ENCODE measurements at places on chromosomes 3 and 15. TPM values are rescaled to one million over a fixed set of nuclear protein-coding genes. Genes with fewer than 3 reads are reported as not detected.
A peak's percentile ranks its signal among the peaks of the same experiment; 100 is the strongest.

- no peak overlapping the region for H3K4me3 ChIP-seq
- peaks cover 14% of the 10 kb centered on the region for H3K4me1 ChIP-seq
- H3K27me3 ChIP-seq: peaks cover 8% of the 10 kb centered on the region
- no peak for DNase-seq
These were observed 86.6 kb downstream of the MSL2 start for GRCh38 chr3:136109499-136109898.

Gene EFHB
- not detected for total RNA-seq

Gene IGSF11
- 0.38 TPM for total RNA-seq

DNA sequence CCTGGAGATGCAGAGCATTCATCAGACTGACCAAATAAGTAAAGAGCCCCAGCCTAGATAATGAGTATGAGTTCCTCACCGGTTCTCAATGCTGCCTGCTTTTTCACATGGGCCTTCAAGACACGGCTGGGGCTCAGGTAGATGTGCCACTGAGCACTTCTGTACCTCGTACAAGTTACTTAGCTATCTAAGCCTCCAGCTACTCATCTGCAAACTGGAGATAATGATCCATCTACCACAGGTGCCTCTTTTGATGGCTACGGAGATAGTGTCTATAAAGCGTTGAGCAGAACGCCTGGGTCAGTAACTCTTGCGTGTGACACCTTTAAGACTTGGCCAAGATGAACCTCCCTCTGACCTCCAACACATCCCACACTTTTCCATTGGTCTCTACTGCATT, 56.3 kb downstream of the CCR4 start:
- H3K27me3 ChIP-seq: no peaks in the 10 kb centered on the region
- peaks cover 54% of the 10 kb centered on the region for H3K36me3 ChIP-seq
- peaks cover 46% of the 10 kb centered on the region for H3K4me1 ChIP-seq

GRCh38 chr3:20236603-20237002, 50.6 kb upstream of the SGO1 start:
- no peak overlapping the region for H3K27ac ChIP-seq
- H3K4me1 ChIP-seq: peaks cover 8% of the 10 kb centered on the region
- no peak overlapping the region for H3K4me3 ChIP-seq
- H3K36me3 ChIP-seq: peaks cover 2% of the 10 kb centered on the region
- no peak for DNase-seq

Gene ADAM10
- 150 TPM for total RNA-seq

- H3K27ac ChIP-seq: no peak overlapping the region
- H3K36me3 ChIP-seq: peaks cover 35% of the 10 kb centered on the region
- no peaks in the 10 kb centered on the region for H3K27me3 ChIP-seq
These were observed 32.1 kb downstream of the MESD start for GRCh38 chr15:80957556-80957955.

- no peaks in the 10 kb centered on the region for H3K27me3 ChIP-seq
- H3K4me1 ChIP-seq: peaks cover 81% of the 10 kb centered on the region
- peak; percentile 87 for DNase-seq
- peaks cover 19% of the 10 kb centered on the region for H3K36me3 ChIP-seq
- H3K27ac ChIP-seq: peak overlapping the region; percentile 97
- H3K4me3 ChIP-seq: peak overlapping the region; percentile 96
These were observed 1.6 kb downstream of the RFTN1 start for GRCh38 chr3:16511681-16512434.

DNA sequence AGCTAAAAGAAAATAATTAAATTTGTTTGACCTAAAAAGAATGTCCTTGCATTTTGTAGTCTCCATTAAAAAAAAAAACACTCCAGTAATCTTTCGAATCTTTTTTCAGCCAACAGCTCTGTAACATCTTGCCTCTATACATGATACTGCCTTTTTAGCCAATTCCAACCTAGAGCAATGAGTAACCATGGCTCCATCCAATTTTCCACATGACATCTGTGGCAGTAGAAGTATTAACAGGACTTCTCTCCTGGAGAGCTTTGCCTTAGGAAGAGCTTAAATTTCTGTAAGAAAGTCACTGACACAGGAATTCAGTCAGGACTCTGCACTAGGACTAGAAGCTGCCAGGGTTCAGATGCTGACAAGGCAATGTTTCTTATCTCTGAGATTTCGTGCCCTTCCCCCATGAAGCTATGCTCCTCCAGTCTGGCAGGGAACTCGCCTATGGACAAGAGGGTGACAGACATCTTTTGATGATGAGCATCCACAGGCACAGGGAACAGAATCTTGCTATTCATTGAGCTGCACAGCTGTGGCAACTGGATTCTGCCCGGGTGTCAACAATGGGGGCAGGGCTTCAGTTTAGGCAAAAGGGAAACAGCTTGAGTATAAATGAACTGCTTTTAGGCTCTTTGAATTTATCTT, 81.8 kb downstream of the ALCAM start:
- H3K4me1 ChIP-seq: no peaks in the 10 kb centered on the region
- H3K36me3 ChIP-seq: no peaks in the 10 kb centered on the region
- H3K27me3 ChIP-seq: no peaks in the 10 kb centered on the region
- no peak overlapping the region for H3K27ac ChIP-seq
- H3K4me3 ChIP-seq: no peak overlapping the region
- no peak for DNase-seq

GRCh38 chr3:171809861-171810628, at the start of gene PLD1:
PLD1 (minus strand) TSS chr3:171810483; CDS start chr3:171738051, 72,432 bp downstream.
- DNase-seq: peak; percentile 72
- peaks cover 45% of the 10 kb centered on the region for H3K4me1 ChIP-seq
- no peaks in the 10 kb centered on the region for H3K36me3 ChIP-seq
- peak within 1 kb of the TSS; percentile 79 for H3K4me3 ChIP-seq
- peak within 1 kb of the TSS; percentile 49 for H3K27ac ChIP-seq

DNA sequence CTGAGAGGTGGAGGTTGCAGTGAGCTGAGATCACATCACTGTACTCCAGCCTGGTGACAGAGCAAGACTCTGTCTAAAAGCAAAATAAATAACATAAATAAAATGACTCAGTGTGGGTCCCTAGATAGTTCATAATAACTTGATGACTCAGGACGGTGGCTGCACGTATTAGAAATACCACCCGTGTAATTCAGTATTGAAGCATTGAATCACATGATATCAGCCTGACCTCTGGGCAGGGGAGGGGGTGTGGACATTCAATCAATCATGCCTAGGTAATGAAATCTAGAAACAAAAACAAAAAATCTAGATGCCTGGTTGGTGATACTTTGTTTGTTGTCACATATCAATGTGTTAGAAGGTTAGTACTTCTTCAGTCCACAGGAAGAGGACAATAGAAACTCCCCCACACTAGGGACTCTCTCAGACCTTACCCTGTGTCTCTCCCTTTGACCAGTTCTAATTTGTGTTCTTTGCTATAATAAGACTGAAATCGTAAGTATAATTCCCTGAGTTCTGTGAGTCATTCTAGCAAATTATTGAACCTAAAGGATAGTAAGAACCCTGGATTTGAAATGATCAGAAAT, 177.3 kb downstream of the GAP43 start:
- H3K4me1 ChIP-seq: peaks cover 15% of the 10 kb centered on the region
- no peak overlapping the region for H3K27ac ChIP-seq
- H3K36me3 ChIP-seq: no peaks in the 10 kb centered on the region

Gene HYAL1
- 0.35 TPM for total RNA-seq

- H3K4me3 ChIP-seq: no peak overlapping the region
- DNase-seq: no peak
- peaks cover 24% of the 10 kb centered on the region for H3K4me1 ChIP-seq
- no peaks in the 10 kb centered on the region for H3K27me3 ChIP-seq
- H3K27ac ChIP-seq: peak overlapping the region; percentile 19
These were observed 87.3 kb downstream of the PGPEP1L start for GRCh38 chr15:98920091-98920880.

DNA sequence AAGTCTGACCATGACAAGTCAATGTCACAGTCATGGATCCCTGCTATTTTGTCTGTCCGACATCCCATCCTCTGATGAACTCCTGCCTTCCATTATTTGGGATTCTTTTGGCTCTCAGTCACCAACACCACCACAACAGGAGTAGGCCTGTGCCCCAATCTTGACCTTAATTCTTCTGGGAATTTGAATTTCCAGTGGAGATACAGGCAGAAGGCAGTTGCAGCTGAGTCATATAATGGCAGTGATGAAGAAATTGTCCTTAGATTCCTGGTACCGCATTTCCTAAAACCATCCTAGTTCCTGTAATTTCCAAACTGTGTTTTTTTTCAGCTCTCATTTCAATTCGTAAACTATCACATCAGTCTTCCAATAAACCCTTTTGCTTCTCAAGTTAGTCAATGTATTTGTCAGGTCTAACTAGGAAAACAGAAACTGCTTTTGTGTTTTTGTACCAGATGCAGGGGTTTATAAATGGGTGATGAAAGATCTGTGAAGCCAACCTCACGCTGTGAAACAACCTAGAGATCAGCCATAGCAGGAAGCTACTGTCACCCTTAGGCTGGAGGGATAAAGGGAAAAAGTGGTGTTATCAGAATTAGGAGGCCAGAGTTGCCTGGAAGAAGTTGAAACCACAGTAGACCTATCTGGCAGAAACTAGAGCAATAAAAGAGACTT, 126.3 kb upstream of the TMEM108 start:
- H3K27ac ChIP-seq: no peak overlapping the region
- no peaks in the 10 kb centered on the region for H3K27me3 ChIP-seq

Gene GPR149
- total RNA-seq: not detected

GRCh38 chr3:16373341-16373946, 108.4 kb downstream of the OXNAD1 start:
- H3K27me3 ChIP-seq: no peaks in the 10 kb centered on the region
- peaks cover 79% of the 10 kb centered on the region for H3K36me3 ChIP-seq
- peaks cover 67% of the 10 kb centered on the region for H3K4me1 ChIP-seq
- H3K4me3 ChIP-seq: no peak overlapping the region

DNA sequence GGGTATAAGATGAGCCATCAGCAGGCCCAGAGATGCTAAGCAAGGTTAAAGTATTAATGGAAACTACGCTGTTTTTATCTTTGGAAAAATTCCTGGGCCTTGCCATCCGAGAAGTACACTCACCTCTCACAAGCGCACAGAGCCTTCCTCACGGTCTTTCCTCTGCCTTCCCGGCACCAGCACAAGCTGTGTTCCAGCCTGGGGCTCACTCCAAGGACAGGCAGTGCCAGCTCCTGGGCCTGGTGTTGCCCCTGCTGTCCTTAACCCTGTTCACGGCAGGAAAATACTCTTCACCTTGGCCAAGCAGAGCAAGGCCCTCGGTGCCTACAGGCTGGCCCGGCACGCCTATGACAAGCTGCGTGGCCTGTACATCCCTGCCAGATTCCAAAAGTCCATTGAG, 14.3 kb upstream of the RHO start:
- H3K36me3 ChIP-seq: no peaks in the 10 kb centered on the region
- no peaks in the 10 kb centered on the region for H3K27me3 ChIP-seq
- H3K4me3 ChIP-seq: no peak overlapping the region

DNA sequence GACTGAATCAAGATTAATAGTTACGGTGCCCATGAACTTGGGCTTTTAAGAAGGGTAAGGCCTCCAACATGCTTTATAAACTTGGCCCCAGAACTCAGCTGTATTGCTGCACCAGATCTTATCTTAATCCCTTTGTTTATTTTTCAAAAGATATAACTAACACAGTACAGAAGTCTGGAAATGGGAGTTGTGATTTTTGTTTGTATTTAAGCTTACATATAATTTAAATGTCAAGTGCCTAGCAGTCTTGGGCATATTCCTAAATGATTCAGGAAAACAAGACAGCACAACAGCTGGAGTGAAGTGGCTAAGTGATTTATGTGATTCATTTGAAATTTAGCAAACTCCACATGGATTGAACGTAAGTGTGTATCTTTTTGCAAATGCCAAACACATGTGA, 56.2 kb downstream of the NBEAL2 start:
- DNase-seq: no peak
- H3K27me3 ChIP-seq: no peaks in the 10 kb centered on the region
- H3K36me3 ChIP-seq: peaks cover 61% of the 10 kb centered on the region
- no peak overlapping the region for H3K27ac ChIP-seq

Gene NR1I2
- 0.13 TPM for total RNA-seq

Gene BTLA
- 45.7 TPM for total RNA-seq

Data from activated CD4-positive, alpha-beta memory T cell treated with anti-CD3 and anti-CD28 coated beads, Interleukin-2, amount 10 ng/mL, durations not matched to agents 7 days and 5 days (primary cell).